Brain (organoid and tissue), 16 donors: ENCODE measurements at places on chromosomes 16 and 17. TPM values are rescaled to one million over a fixed set of nuclear protein-coding genes. Genes with fewer than 3 reads are reported as not detected.

Gene TEKT1
- polyA plus RNA-seq: 0.29 TPM

Gene NPIPB6
- polyA plus RNA-seq: 0.37 TPM

Gene KLHDC4
- polyA plus RNA-seq: 18.9 TPM

Gene MARVELD3
- polyA plus RNA-seq: 3.4 TPM

Gene ST6GALNAC2
- 8.3 TPM for polyA plus RNA-seq

Gene EVI2A
- polyA plus RNA-seq: 27.8 TPM

Gene KCNJ18
- not detected for polyA plus RNA-seq

Gene KRT28
- not detected for polyA plus RNA-seq

Gene CCL7
- polyA plus RNA-seq: not detected

Gene CASKIN2
- polyA plus RNA-seq: 29.0 TPM

Gene SLC47A1
- 1.2 TPM for polyA plus RNA-seq

Gene IRX5
- 7.9 TPM for polyA plus RNA-seq

Gene C17orf100
- 12.3 TPM for polyA plus RNA-seq

Gene PRSS33
- polyA plus RNA-seq: not detected

Gene HOXB1
- polyA plus RNA-seq: not detected

Gene COG4
- 77.8 TPM for polyA plus RNA-seq

Gene VAT1L
- polyA plus RNA-seq: 12.8 TPM

Gene ECI1
- 133 TPM for polyA plus RNA-seq

Gene GPR179
- 1.2 TPM for polyA plus RNA-seq

Gene SOX9
- 35.4 TPM for polyA plus RNA-seq

Gene RAB11FIP3
- polyA plus RNA-seq: 39.2 TPM

Gene SLC16A11
- 3.4 TPM for polyA plus RNA-seq

Gene MVP
- polyA plus RNA-seq: 31.7 TPM

Gene LRRC46
- 3.4 TPM for polyA plus RNA-seq

Gene HSD17B1
- polyA plus RNA-seq: 0.97 TPM

Gene MPP2
- 27.6 TPM for polyA plus RNA-seq

Gene CAPN15
- 12.9 TPM for polyA plus RNA-seq
